ENCODE measurements at places on chromosomes 4 and X. TPM values are rescaled to one million over a fixed set of nuclear protein-coding genes. Genes with fewer than 3 reads are reported as not detected.

RTL3 gene
- total RNA-seq = not detected

DNA sequence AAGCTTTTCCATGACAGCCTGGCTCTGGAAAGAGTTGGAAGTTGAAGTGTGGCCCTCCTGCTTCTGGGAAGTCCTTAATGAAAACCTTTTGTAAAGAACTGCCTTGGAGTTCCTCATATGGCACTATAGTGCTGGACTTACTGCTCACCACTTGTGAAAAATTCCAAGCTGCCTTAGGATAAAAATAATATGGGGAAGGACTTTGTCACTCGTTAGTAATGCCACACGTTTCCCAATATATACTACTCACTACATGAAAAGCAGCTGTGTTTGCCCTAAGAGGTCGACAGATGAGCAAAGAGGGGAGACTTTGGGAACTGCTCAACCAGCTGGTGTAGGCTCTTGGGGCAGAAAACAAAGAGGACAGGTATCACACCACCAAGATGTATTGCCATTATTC, 11.7 kb downstream of the OPHN1 start:
- DNase-seq = no peak

DNA sequence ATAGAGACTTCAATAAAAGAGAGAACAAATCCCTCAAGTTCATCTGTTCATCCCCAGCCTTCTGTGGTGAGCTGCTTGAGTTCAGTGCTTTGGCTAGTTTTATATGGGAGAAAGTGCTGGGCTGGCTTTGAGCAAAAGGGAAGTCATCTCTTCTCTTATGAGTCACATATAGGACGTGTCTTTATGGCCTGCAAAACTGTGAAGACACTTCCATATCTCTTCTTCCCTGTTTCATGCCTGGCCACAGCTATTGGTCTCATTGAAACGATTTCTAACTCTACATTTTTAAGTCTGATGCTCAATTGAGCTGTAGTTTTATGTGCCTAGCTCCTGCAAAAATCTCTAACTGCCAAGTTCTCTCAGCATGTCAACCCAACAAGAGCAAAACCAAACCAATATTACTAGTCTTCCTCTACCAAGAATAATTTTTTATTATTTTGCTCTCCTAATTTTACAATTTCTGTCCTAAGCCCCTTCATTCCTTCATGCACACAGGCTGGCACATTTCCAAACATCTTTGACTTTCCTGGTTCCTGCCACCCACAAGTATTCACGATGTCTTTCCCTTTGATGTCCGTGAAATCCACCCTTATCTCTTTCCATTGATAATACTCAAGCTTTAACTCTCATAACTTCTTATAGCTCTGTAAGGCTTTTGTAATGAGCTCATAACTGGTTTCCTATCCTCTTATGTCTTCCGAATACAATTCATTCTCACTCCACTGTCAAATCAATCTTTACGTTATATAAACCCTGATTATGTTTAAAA, 165.3 kb downstream of the BTC start:
- no peak for DNase-seq

- no peak for DNase-seq
Measured at GRCh38 chrX:53280331-53281320, 758 bp downstream of the IQSEC2 start.

FGF13 gene
- 0.84 TPM for total RNA-seq

DNA sequence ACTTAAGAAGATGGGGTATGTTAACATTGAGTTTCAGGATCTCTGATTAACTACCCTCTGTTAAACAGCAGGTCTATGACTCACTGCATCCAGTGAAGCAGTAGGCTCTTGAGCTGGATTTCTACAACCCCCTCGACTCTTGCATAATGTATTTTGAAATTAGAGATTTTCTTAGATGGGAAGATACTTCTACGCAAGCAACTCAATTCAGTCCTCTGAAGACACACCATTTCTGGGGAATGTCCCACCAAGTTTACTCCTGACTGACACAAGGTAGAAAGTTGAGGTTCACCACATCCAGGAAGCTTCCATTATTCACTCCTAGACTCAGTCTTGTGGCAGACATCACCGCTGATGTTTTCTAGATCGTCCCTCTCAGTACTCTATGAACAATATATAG, 12.9 kb downstream of the PALLD start:
- no peak for DNase-seq

SSX2B gene
- total RNA-seq = not detected

DGKK gene
- total RNA-seq = 43.2 TPM

DNA sequence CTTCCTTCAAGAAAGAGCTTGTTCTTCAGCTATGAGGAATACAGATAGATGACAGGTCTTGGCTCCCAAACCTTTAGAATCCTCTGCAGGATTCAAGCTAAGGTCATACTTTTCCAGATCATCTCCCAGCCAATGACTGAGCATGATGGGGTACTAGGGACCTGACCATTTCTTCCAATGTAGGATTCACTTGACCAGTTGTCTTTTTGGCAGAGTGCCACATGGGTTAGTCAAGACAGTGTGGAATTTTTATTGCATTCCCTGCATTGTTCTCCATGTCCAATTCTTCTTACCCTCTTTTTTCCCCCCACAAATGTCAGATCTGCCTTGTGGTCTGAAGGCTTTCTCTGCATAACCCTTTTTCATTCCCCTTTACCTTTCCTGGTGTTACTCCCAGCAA, 99.5 kb downstream of the CCSER1 start:
- DNase-seq = no peak

DNA sequence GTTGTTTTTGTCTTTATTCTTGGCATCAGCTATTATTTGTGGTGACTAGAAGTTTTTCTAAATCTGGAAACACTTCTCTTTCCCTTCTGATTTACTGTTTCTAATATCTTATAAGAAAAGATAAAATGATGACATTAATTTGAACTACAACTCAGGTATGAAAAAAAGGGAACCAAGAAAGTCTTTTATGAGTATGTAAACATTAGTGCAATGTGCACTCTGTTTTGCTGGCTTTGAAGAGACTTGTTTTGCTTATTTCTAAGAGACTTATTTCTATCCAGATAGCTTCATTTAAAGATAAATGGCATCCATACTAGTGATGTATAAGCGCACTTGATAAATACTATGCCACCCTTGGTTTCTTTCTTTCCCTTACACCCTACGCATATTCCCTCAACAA, 10.1 kb upstream of the AMBN start:
- no peak for DNase-seq

DNA sequence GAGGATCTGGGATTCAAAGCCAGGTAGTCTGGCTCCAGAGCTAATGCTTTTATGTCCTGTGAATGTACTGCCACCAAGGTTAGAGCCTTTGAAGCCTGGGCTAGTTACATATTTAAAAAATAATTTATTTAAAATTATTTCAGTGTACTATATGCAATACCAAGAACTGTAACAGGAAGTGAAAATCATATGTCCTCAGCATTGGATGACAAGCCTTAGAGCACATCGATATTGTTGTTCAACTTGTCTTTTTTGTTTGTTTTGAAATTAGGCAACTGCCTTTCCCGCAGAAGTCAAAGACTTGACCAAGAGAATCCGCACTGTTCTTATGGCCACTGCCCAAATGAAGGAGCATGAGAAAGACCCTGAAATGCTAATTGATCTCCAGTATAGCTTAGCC, 73.1 kb upstream of the IL13RA1 start:
- no peak for DNase-seq

EXOC1L gene
- not detected for total RNA-seq

GRCh38 chr4:95293014-95293413, 255.8 kb downstream of the UNC5C start:
- DNase-seq = no peak

PRDM5 gene
- total RNA-seq = not detected

DNA sequence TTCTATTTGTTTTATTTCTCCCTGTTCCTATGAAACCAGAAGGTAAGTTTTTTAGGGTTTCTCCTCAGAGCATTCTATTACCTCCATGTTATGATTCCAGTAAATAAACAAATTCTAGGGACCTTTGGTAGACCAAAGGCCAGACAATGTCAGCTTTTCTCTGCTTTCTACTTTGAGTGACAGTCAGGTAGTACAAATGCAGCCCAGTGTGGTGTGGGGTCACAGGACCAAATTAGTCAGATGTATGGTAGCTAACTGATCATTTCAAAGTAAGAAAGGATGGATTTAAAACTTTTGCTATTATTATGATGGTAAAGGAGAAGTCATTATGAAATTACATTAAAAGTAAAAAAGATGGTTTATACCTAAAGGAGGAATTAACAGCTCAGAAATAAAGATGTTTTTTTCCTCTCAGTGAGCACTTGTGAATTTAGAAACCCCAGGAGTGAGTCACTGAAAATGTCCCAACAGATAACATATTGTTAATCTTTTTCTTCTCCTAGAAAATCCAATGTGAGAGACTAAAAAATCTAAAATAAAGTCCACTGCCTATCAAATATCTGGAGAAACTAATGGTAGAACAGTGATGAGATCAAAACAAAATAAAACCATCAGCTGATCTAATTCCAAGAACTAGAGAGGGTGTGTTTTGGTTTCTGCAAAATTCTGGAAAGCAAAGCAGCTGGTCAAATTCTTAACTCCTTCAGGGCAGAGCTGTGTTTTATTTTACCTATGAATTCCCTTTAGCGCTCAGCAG, 16.6 kb upstream of the KLHL2 start:
- DNase-seq = no peak

GRCh38 chrX:17552044-17552650, 177.1 kb downstream of the NHS start:
- DNase-seq = no peak

DNA sequence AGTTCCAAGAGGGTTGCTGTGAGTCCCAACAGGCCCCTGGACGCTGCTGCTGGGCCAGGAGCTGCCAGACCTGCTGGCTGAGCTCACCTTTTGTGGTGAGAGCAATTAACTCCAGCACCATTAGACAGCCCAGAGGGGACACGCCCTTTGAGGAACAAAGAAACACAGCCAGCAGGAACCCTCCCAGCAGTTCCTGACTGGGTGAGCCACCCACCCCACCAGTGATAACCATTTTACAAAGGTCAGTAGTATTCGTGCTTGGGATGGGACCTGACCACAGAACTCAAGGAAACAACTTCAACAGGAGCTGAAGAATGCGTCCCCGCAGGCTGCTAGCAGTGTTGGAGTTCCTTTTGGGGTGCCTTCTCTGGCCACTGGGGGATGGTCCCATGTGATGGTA, 38.8 kb upstream of the AFAP1 start:
- no peak for DNase-seq

RNF150 gene
- not detected for total RNA-seq

EREG gene
- total RNA-seq = 0.13 TPM

DNA sequence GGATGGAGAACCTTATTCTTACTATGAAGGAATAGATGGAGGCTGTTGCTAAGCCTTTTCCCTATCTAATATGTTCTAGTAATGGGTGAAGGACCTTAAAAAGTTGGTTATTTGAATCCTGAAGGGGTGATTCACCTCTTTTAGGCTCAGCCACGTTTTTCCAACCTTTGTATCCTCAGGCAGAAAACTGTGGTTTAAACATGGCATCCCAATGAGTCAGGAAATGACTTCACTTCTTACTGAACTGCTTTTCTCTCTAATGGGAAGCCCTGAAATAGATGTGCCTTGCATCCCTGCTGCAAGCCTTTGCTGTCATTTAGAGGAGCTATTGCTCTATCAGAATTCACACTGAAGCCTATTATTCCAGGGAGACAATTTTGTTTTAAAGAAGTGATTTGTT, 191.0 kb upstream of the ARX start:
- DNase-seq = no peak

ASMT gene
- total RNA-seq = not detected

DNA sequence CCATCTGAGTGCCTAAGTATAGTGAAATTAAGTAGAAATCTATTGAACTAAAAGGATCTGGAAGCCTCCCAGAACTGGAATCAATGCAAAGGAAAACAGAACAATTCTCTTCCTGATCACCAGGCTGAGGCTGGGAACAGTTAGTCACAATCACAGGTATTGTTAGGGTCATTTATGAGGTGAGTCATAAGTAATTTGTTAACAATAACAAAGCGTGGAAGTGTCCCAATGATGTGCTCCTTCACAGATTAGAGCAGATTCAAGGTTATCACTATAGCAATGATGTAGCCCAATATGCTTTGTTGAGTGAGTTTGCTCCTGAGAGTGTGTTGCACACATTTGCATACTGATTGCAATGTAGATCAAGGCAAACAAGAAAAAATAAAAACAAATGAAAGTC, 228.1 kb downstream of the ZNF674 start:
- no peak for DNase-seq

GRCh38 chr4:145825255-145825654, 113.4 kb downstream of the ZNF827 start:
- DNase-seq = no peak

DNA sequence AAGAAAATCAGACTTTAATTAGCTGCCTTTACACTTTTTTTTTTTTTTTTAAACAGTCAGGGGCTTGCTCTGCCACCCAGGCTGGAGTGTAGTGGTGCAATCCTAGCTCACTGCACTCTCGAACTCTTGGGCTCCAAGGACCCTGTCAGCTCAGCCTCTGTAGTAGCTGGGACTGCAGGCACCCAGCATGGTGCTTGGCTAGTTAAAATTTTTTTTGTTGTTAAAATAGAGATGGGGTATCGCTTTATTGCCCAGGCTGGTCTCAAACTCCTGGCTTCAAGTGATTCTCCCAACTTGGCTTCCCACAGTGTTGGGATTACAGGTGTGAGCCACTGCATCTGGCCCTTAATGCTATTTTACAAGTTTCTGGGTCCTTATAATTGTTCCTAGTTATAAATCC, 359.1 kb downstream of the SPRY1 start:
- DNase-seq = no peak

SERTM2 gene
- not detected for total RNA-seq

DNA sequence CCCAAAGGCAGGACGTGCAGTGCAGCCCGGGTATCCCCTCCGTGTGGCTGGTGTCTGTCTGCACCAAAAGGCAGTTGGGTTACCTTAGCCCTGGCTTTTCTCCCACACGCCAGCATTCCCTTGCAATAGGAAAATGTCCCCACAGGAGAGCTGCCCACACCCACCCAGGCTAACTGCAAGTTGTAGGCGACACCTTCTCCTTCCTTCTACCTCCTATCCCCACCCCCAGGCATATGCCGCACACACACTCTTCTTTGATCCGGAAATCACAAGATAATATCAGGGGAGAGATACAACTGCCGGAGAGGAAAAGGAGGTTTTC, 444 bp upstream of the APBB2 start:
- DNase-seq = no peak

- DNase-seq = no peak
Measured at GRCh38 chrX:133859860-133860259, 125.5 kb downstream of the GPC3 start.

DNA sequence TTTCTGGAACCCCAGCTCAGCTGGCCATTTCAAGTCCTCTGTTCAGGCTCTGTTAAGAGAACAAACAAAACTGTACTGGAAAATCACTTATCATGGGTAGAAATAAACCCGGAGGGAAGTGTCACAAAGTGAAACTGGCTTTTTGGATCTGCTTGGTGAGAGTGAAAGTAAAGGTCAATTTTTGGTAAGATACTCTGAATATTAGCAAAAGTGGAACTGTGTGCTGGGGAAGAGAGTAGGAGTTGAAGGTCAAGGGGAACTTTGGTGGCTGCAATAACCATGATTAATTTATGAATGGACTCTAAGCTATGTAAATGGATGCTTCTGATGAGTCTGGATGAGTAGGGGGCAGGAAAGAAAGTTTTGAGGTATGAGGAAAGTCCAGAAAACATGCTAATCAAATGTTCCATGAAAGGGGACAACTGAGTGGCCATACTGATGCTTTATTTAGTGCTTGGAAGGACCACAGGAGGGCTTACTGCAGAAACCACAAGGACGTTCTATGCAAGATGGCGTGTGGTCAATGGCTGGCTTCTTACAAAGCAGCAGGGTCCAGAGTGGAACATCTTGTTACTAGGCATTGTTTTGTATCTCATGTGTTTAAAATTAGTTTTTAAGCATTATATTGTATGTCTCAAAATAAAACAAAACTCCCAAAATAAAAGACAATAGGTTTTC, 36.8 kb upstream of the TNIP3 start:
- no peak for DNase-seq

- no peak for DNase-seq
Measured at GRCh38 chrX:39652336-39652735, 445.4 kb downstream of the BCOR start.
